ENCODE measurements at places on chromosomes 5 and 9.

DNA sequence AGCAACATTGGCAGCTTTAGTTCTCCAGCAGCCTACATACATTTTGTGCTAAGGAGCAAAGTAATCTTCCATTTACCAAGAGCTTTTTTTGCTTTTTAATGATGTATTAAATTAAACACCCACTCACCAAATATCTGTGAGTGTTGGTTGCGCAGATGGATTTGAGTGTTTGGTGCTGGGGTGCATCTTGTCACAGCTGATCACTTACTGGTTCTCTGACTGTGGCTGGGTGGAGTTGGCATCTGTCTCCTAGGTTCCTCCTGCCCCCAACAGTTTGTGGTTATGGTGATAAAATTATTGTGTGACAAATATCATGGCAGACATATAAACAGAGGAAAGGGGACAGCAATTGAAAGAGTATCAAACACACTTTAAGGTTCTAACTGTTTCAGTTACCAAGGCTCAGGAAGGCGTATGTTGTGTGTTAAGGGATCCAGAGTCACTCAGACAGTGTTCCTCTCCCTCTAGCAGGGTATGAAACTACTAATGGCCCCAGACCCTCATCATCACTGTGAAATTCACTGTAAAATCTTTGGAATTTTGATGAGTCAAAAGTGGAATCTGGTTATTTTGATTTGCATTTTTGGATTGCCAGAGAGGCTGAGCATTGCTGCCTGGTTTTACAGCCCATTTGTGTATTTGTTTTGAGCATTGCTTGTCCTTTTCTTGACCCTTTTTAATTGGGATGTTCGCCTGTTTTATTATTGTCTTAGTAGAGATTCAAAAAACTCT lies 81.7 kb downstream of the PDE8B start:
- no peak for DNase-seq

DNA sequence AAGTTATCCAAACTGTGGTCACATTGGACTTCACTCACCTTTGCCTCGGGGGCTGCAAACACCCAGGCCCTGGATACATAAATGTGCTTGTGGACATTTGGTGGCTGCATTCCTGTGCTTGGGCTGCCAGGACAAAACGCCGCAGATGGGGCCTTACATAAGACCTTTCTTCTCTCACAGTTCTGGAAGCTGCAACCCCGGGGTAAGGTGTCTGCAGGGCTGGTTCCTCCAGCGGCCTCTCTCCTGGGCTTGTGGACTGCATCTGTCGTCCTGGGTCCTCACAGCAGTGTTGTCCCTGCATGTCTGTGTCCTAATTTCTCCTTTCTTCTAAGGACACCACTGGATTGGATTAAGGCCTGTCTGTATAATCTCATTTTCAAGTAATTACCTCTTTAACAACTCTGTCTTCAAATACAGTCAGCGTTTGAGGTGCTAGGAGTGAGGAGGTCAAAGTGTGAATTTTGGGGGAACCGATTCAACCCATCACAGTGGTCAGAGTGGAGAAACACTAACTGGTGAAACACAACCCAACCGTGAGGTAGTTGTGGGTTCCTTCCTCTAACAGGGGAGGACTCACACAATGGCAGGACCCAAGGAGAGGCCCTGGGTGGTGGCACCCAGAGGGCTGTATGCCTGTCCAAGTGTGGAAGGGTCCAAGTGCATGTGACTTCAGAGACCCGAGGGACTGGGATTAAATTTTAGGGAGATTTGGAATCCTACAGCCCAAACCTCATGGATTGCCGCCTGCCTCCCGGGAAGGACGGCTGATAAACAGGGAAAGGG lies 415.6 kb downstream of the IRX2 start:
- no peak for DNase-seq

DNA sequence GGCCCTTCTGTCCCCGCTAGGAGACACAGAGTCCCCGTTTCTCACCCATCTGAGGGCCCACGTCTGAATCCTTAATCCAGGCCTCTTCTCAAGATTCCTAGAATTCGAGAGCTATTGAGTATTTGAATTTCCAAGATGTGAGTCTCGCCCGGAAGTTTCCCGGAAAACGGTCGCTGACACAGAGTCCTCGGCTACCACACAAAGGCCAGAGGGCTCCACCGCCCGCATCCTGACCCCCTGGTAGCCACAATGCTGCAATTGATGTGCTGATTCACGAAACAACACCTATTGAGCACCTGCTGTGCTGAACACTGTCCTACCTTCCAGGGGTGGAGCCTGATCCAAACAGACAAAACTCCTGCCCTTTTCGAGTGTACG lies 670 bp upstream of the FBP1 start:
- DNase-seq, result no peak

DNA sequence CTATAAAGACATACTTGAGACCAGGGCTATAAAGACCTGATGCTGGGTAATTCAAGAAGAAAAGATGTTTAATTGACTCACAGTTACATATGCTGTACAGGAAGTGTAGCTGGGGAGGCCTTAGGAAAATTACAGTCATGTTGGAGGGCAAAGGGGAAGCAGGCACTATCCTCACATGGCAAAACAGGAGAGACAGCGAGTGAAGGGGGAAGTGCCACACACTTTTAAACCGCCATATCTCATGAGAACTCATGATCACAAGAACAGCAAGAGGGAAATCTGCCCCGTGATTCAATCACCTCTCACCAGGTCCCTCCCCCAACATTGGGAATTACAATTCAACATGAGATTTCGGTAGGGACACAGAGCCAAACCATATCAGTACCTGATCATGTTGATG lies 89.9 kb upstream of the ADAMTSL1 start:
- no peak for DNase-seq

DNA sequence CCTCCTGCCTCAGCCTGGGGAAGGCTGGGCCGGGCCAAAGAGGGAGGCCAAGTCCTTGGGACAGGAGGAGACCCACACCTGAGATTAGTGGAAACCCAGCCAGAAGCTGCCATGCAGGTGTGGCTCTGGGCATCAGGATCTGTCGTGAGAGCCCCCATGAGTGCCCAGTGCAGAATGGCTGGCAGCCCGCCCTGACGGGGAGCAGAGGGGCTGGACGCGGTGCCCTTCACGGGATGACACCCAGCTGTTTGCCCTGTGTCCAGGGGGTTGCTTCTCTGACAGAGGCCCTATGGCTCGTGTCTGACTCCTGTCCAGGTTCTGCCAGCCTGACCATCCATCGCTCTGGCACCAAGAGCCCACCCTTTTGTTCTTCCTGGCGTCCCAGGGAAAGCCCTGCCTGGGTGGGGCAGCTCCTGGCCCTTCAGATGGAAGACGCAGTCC lies 8.5 kb downstream of the DIPK1B start:
- DNase-seq, result no peak

DNA sequence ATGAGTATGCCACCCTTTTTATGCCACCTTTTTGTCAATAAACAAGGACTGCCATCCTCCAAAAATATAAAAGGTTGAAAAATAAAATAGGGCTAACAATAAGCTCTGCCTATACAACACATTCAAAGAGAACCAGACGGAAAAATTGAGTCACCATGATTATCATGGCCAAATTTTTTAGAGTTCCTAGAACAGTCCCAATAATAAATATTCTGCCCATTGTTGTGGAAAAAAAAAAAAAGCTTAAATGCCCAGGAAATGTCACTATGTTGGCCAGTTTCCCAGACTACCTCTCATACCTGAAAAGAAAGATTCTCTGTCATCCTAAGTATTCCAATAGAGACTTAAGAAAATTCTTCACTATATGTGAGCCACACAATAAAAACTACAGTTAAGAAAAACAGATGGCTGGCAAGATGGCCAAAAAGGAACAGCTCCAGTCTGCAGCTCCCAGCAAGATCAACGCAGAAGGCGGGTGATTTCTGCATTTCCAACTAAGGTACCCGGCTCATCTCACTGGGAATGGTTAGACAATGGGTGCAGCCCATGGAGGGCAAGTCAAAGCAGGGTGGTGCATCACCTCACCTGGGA lies 149.0 kb downstream of the TMEM161B start:
- no peak for DNase-seq

DNA sequence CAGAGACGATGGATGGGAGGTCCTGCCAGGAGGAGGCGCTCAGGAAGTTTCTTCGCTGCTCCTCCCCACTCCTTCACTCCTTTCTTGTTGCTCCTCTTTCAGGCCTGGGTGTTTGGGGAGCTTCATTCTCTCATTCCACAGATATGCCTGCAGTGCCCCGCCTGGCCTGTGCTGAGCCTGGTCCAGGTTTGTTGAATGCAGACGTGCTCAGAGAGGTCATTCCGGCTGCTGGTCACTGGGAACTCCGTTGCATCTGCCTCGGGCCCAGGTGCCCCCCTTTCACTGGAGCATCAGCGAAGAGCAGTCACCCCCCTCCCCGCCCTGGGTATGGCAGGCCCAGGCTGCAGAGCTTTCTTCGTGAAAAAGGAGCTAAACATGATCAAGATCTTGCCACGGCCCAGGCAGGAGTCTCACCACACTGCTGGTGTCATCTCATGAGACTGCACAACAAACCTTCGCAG lies 15.5 kb downstream of the SURF6 start:
- no peak for DNase-seq

DNA sequence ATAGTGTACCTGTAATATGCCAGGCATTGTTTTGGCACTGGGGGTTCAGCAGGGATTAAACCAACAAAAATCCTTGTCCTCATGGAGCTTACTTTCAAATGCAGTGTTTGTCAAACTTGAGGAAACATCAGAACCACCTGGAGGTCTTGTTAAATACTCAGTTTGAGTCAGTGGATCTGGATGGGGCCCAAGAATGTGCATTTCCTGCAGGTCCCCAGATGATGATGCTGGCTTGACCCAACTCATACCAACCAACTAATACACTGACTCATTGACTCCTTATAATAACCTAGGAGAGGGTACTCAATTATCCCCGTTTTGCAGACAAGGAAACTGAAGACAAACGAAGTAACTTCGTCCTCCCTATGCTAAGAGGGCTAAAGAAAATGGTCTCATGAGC lies 11.3 kb downstream of the WWC1 start:
- DNase-seq, result no peak

- DNase-seq, result no peak
Observed at GRCh38 chr9:117733465-117733864, 29.3 kb downstream of the TLR4 start.

DNA sequence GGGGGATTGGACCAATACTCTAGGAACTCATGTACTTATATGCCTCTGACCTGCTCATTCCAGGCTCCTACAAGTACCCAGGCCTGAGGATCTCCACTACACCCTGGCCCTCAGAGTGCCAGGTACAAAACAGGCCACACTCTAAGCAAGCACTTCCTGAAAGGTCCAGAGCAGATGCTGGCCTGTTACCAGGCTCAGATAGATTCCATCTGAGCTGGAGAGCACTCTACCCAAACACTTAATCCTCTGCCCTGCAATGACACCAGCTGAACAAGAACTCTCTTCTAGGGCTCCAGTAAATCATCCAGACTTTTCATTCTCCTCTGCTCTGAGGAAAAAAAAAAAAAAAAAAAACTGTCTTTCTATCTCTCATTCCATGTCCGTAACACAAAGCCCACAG lies 2.9 kb downstream of the P4HA2 start:
- peak; percentile 21 for DNase-seq

DNA sequence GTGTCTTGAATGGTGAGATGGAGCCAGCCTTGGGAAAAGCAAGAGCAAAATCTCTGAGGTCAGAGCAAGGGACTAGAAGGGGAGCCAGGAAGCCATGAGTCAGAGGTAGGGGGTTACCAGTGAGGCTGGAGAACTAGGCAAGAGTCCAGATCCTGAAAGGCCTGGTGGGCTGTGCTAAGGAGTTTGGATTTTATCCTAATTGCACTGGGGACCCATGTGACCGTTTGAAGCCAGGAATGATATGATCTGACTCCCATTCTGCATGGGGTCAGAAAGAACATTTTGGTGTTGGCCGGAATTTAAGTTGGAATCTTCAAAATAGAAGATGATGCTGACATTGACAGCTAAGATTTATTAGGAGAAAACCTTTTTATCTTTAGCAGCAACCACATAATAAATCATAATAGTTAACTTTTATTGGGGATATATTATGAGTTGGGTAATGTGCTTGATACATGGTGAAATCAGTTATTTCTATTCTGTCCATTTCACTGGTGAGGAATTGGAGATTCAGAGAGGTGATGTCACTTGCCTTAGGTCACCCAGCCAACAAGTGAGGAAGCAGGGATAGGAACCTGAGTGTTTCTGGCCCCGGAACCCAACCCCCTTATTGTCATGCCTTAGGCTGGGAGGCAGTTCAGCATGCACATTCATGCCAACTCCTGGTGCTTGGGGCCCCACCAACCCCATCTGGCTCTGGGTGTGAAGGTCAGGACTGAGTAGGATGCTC lies 61.5 kb upstream of the RARS1 start:
- peak; percentile 33 for DNase-seq

DNA sequence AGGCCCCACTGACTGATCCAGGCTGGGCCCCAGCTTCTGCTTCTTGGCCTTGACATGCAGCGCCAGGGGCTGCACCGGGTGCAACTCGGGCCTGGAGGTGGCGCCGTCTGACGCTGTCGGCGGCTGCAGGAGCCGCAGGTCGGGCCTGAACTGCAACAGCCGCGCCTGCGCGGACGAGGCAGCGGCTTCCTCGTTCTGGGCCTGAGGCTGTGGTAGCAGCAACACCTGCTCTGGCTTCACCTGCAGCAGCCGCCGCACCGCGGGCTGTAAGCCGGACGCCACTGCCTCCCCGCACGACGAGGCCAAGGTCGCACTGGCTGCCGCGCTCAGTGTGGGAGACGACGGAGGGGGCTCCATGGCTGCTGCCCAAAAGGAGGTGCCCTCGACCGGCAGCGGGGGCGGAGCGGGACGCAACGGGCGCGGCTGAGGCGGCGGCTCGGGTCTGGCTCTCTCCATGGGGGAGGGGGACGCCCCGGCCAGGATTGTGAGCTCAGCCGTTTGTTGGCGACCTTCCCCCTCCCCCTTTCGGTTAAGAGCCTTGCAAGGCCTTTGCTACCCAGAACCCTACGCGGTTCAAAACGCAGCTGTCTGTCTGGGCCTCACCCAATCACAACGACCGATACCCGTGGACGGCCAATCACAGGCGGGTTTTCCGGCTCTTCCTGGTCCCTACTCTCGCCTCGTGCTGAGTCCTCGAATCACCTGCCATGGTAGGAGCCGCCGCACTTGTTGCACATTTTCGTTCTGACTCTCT lies 438 bp downstream of the SOX30 start:
- DNase-seq, result no peak

- DNase-seq, result no peak
Observed at GRCh38 chr5:161058781-161059180, 206.8 kb upstream of the ATP10B start.

- DNase-seq, result no peak
Observed at GRCh38 chr9:27379311-27380251, 82.6 kb upstream of the EQTN start.
